ENCODE measurements at places on chromosomes 5 and 9.

DNA sequence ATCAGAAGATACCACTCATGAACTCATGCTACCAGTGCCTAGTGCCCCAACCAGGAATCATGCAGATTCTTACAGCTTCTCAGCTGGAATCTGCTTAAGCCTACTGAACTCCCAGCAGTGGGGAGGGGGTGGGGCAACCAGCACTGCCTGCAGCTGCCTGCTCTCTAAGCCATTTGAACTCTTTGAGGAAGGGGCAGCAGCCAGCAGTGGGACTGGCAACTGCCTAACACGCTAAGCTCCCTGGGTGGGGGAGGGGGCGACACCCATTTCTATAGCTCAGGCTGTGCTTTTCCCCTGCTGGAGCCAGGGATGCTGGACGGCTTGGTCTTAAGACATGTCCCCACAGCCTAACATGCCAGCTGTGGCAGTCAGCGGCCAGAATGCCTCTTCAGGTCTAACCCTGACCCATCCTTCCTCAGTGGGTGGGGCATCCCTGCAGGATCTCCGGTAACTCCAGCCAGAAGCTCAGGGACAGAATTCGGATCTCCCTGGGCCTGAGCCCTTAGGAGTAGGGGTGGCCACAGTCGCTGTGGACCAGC is 889.7 kb downstream of the CDH9 start:
- DNase-seq, result no peak

DNA sequence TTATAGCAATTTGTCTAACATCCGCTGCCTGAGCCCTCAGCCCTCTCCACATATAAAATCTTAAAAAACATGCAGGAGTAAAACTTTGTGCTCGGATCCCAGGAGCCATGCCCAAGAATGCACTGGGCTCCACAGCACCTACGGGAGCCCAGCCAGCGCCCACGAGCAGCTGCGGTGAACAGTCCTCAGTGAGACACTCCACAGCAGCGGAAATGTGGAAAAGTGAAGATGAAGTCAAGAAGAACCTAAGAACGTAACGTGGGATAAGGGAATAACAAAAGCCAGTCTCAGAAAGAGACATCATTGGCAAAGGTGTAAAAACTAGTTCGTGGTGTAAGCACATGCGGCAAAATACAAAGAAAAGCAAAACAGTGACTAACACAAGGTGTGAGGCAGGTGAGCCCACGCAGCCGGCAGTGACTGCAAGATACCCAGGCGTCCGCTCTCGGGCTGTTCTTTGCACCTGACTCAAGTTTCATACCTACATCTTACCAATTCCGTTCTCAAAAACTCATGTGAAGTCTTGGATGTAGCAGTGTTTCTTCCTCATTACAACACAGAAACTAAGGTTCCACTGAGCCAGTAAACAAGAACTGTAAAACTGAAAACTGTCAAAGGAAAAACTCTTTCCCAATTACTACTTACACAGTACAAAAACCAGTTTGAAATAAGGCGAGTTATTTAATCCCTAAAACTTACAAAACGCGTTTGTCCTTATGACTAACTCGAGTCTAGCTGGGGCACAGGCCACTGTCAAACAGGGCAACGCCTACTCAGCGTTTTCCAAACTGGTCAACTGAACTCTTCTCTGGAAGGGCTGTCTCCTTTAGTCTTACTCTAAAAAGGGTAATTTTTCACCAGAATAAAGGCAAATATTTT is 1.7 kb downstream of the CAMSAP1 start:
- no peak for DNase-seq

GRCh38 chr9:113293285-113293878 is 9.8 kb downstream of the RNF183 start:
- no peak for DNase-seq

DNA sequence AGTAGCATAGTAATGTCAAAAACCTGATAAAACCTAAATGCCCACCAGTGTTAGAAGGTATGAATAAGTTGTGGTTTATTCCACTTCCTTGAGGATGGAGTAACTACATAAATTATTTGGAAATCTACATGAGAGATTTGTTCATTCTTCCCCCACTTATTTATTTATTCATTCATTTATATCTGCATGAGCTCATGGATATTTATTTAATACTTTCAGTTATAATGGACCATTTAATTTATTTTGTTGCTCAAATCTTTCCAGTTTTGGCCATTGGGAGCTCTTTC is 223.8 kb upstream of the S1PR3 start:
- DNase-seq, result no peak

- DNase-seq, result no peak
Observed at GRCh38 chr9:115374724-115375268, 256.8 kb upstream of the TNC start.

GRCh38 chr9:133793471-133793870 is 55.3 kb upstream of the SARDH start:
- no peak for DNase-seq

DNA sequence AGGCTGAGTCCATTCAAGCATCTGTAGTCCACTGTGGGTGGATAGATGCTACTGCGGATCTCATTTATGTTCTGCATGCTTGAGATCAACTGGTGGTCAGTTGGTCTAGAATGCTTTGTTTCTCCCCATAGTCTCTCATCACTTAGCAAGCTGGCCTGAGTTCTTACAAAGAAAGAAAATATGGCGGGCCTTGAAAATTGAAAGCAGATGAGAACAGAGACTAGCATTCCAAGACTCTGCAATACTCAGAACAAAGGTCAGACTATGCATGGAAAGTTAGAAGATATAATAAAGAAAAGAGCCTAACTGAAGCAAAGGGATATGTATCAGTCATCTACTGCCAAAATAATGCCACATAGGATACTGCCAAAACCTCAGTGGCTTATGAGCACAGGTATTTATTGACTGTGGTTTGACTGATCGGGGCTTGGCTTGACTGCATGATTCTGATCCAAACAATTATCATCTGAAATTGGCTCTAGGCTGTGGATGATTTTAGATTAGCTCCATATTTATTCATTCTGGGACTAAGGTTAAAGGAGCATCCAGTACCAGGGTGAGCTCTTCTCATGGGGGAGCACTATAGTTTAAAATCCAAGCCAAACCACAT is 258.9 kb downstream of the TAF11L14 start:
- DNase-seq, result no peak

DNA sequence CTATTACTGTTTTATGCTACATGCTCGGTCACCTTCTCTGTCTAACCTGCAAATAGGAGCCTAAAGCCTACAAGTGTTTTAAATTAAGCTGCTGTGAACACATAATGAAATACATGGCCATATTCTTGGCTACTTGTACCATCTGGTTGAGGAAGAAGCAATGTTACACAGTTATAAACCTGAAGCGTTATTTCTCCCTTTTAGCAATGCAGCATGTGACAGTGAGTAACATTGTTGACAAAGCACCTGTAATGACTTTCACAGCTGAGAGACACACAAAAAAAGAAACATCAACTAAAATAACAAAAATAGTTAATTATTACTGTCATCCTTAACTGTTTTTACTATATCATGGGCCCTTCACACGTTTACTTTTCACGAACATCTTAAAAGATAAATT is 146.9 kb downstream of the RORB start:
- DNase-seq, result no peak

DNA sequence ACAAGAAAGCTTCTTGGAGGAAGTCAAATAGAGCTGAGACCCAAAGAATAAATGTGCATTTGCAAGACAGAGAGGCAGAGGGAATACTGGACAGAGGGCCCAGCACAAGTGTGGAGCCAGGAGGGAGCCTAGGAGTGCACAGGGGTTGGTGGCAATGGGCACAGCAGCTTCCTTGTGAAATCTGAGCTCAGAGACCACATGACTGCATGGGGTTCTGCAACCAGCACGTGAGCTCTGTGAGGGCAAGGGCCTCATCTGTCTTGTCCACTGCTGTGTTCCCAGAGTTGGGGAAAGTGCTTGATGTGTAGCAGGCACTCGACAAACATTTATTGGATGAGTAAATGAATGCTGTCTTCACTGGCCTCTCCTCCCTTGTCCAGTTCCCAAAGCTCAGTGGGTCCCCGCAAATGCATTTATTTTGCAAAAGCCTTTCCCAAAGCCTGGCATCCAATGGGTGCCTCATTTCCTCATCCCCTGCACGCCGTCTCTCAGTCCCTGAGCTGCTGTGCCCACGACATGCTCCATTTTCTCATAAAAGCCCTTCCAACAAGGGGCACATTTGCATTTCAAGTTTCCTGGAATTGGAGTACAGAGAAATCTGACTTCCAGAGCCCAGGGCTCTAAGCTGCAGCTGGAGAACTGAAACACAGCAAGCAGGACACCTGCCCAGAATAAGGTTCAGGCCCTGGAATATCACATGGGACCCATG is 58.5 kb downstream of the KCNIP1 start:
- DNase-seq, result no peak

DNA sequence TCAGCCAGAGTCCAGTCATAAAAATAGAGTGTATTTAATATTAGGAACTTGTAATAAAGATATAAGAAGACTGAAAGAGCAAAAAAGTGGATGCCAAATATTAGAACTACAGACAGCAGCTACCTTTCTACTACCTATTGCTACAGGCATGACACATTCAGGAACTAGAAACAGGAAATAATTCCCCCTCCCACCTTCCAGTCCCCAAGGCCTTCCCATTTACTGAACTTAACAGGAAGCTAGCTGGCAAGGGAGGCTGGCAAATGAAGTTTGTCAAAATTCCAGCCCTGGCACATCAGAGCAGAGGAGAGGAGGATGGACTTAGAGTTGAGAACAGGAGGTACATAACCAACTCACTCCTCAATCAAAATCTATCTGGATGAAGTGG is 50.2 kb upstream of the RIC1 start:
- no peak for DNase-seq
